Effector memory CD4-positive, alpha-beta T cell (primary cell): ENCODE measurements at places on chromosomes 6 and 20.

DNA sequence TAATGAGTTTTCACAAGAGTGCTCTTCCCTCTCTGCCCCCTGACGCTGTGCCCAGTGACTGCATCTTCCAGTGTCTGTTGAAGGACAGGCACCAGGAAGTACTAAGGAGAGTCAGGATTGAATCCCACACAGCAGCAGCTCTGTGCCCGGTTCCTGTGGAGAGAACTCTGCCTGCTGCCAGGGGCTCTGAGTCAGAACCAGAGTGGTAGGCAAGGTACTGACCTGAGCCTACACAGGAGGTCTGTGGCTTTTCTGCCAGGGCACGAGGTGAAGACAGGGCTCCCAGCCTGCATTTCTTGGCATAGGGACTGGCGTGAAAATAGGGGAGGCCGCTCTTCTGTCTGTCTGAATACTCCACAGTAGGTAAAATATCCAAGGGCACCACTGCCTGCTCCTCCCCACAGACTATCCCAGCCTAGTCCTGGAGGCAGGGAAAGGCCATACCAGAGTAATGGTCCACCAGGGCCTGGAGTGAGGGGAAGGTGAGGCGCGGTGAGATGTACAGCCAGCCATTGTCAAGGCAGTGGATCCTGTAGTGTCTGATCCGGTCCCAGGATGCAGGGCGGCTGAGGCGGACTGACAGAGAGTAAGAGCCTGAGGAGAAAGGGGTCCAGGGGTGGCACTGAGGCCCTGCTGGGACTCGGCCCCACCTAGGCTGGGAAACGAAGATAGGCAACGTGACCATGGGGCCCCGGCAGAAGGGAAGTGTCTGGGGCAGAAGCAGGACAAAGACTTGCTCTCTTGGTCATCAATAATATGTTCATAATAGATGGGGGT is 9.4 kb downstream of the RAB5IF start:
- DNase-seq: no peak

- no peak for DNase-seq
Observed at GRCh38 chr20:58595167-58595566, 55.9 kb upstream of the STX16 start.

DNA sequence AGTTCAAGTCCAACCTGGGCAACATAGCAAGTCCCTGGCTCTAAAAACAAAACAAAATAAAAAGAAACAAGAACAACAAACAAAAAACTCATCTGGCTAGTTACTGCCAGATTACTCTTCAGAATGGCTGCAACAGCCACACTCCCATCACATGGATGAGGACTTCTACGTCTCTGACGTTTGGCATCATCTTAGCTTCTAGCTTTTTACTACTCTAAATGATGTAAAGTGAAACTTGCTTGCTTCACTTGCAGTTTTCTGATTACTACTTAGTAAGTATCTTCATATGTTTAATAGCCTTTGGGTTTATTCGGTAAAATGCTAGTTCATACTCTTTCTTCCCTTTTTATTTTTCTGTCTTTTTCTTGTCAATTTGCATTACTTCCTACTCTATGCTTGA is 161.1 kb upstream of the CARMIL1 start:
- no peak for DNase-seq

GRCh38 chr20:22525821-22526220 is 58.6 kb downstream of the FOXA2 start:
- no peak for DNase-seq

GRCh38 chr6:2225422-2226392 is 19.7 kb downstream of the GMDS start:
- no peak for DNase-seq

GRCh38 chr6:136550045-136550329 is 235 bp downstream of the MAP7 start:
- no peak for DNase-seq

GRCh38 chr6:16474772-16475493 is 236.5 kb downstream of the GMPR start:
- no peak for DNase-seq

DNA sequence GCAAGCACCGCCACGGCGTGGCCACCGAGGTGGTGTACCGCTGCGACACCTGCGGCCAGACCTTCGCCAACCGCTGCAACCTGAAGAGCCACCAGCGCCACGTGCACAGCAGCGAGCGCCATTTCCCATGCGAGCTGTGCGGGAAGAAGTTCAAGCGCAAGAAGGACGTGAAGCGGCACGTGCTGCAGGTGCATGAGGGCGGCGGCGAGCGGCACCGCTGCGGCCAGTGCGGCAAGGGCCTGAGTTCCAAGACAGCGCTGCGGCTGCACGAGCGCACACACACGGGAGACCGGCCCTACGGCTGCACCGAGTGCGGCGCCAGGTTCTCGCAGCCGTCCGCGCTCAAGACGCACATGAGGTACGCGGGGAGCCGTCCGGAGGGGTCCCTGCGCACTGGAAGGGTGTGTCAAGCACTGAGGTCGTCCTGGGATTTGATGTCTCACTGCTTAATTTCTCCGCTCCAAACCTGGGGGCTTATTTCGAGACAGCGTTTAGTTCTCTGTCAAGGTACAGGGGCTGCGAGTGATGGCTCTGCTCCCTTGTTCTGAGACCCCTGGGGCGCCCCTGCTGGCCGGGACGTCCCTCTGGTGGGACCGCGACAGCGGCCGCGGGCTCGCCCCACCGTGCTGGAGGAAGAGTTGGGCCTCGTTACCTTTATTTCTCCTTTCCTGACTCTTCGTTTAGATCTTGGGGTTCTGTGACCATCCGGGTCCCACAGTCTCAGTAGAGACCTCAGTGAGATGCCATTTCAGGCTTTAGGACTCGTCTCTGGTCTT is 3.6 kb downstream of the GZF1 start:
- DNase-seq: no peak

DNA sequence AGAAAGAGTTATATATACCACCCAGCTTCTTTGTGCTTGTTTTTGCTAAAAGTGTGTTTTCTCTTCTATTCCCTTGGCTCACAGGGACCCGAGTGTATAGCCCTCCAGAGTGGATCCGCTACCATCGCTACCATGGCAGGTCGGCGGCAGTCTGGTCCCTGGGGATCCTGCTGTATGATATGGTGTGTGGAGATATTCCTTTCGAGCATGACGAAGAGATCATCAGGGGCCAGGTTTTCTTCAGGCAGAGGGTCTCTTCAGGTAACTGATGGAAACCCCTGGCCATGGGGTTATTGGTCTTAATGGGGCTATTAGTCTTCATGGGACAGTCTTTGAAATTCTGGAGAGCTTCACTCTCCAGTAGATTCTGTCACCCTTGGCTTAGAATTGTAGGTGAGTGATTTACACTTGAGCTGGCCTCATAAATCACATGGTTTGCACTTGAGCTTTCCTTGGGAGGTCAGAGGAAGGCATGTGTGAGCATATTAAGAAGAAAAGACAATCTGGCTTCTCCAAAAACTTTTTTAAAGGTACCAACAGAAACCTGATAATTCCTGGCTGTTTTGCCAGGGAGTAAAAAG is 3.0 kb downstream of the PIM1 start:
- no peak for DNase-seq

DNA sequence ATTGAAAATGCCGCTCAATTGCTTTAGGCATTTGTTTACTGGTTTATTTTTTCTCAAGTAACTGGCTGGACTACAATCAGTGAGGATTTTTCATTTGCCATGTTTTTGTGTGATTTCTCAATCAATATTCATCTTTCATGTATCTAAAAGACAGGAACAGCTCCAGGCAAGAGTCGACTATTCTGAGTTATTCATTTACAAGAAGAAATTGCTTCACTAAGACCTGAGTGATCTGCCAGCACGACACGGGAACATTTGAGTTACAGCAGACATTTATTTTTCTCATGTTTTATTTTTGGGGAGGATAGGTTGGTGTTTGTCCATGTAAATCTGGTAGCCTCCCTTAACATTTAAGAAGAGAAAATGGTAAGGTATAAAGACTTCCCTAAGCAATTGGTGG is 124.1 kb downstream of the CBLN4 start:
- no peak for DNase-seq

DNA sequence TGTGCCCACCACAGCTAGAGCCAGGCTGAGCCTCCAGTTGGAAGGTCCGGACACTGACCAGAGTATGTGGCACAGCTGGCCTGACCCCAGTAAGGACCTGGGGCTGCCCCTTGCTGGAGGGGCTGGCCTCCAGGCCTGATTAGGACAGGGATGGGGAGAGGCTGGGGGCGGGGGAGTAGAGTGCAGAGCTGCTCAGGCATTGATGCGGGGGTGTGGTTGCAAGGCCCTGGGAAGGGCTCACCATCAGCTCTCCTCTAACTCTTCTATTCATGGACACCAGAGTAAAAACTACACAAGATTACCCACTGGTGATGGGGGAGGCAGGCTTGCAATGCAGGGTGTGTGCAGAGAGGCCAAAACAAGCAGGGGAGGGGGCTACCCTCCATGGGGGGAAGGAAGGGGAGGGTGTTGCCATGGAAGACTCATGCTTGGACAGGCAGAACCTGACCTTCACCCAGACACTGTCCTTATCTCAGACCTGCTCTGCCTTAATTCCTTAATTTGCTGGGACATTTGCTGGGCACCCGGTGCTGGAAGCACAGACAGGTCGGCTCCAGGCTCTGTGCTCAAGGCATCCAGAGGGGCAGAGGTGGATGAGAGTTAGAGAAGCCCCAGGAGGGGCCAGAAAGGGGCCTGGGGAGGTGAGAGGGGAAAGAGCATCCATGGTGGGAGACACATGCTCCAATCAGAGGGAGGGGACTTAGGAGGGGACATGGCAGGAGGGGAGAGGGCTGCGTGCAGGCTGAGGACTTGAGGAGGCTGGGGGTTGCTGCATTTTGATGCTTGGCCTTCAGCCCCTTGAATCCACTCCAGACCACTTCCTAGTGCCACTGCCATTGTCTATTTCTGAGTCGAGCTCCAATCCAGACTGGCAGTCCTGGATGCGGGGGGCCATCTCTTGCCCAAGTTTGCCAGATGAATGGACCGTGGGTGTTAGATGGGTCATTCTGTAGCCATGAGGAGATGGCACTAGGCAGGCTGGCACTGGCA is 7.6 kb upstream of the EMILIN3 start:
- DNase-seq: no peak

DNA sequence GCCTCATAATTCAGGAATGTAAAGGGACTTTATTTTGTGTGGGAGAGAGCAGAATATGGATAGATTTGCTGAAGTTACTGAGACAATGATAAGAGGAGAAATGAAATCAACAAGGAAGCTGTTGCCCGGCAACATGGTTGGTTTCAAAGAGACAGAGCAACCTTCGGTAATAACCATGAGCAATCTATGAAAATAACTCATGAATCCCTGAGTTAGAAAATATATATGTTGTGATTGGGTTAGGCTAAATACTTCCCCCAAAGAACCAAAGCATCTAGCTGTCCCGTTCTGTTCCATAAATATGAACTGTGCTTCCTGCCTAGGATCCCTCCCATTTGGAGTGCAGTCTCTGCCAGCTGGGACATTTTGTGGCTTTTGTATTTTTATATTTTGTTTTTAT is 23.1 kb downstream of the SERPINB1 start:
- no peak for DNase-seq

GRCh38 chr6:127938701-127939100 is 37.8 kb upstream of the THEMIS start:
- no peak for DNase-seq

DNA sequence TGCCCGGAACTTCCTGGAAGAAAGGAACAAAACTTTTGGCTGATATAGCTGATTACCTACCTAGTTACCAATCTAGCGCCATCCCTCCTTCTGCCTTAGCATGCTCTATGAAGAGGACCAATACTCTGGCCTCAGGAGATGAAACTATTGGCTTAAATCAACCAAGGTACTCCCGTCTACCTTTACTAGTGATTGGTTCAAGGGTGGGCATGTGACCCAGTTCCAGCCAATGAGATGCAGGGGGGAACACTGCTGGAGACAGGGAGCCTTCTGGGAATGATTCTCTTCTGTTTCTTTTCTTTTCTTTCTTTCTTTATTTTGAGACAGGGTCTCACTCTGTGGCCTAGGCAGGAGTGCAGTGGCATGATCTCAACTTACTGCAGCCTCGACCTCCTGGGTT is 72.6 kb upstream of the CCDC167 start:
- DNase-seq: no peak

DNA sequence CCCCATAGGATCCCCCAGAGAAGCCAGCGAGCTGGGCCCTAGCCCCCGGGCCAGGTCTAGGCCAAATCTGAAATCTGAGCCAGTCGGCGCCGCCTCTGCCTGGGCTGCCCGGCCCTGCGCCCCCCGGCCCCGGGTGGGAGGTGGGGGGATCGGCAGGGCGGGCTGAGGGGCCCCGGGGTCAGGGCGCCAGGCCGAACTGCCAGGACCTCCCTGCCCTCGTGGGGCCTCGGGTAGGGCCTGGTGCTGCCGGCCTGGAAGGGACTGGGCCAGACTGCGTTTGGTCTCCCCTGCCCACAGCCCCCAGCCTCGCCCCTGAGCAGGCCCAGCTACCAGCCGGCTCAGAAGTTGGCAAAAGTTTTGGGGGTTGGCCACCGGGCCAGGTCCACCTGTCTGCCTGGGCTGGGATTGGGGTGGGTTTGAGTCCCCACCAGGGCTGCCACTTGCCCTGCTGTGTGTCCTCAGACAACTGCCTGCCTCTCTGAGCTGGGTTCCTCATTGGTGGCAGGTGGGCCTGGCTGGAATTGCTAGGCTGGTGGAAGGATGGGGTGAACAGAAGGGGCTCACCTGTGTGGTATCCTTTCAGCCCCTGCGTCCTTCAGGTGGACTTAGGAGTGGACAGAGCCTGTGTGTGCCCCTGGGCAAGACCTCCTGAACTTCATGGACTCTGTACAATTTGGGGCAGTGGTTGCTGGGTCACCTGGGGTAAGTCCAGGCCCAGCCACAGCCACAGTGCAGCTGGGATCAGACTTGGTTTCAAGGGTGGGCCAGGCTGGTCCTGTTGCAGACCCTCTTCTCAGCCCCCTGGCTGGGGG is 801 bp downstream of the SRC start:
- DNase-seq: no peak

- DNase-seq: no peak
Observed at GRCh38 chr6:15620611-15621010, 42.2 kb downstream of the DTNBP1 start.

DNA sequence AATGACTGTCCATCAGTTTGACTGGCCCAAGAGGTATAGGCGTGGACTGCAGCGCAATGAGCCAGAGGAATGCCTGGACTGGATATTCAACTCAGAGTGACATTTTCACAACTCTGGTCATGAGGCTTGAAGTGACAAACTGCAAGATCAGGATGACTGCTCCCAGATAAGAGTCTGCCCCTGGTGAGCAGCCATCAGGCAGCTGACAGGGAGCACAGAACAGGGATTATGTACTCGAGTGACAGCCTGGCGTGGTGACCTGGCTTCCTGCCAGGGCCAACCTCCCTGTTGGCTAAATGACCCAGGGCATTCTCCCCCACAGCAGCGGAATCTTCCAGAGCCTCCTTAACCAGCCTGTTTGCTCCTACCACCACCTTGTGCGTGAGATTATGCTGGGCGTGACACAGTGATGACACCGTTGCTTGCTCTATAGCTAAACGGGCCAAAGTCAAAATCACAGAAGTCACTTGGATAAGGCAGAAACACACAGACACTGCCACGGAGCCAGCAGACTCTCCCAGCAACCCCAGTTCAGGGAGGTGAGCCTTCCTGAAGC is 209.1 kb upstream of the JARID2 start:
- no peak for DNase-seq

DNA sequence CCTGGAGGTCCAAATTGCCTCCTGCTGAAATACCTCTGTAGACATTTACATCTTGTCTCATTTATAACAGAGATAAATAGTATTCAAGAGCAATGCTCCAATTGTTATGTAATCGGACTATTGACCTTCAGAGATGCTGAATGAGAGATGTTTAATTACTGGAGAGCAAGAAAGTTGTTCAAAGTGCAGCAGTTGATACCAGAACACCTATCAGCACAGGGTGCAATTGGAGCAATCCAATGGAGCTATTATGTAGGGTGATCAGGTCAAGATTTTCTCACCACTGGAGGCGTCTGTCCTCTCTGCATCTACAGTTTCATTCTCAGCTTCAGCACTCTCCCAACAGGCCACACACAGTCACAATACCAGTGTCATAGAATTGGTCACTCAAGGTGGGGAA is 19.5 kb upstream of the TMX4 start:
- DNase-seq: no peak
